ENCODE measurements at places on chromosomes 1 and 21. TPM values are rescaled to one million over a fixed set of nuclear protein-coding genes. Genes with fewer than 3 reads are reported as not detected.

The DMRTA2 gene
- total RNA-seq = not detected

The BNIPL gene
- total RNA-seq = 17.9 TPM

The SERINC2 gene
- 44.0 TPM for total RNA-seq

The ABCA4 gene
- total RNA-seq = 0.52 TPM

The TMEM82 gene
- total RNA-seq = not detected

The TGFB2 gene
- 13.7 TPM for total RNA-seq

The CDA gene
- 2.9 TPM for total RNA-seq

The BSND gene
- not detected for total RNA-seq

The TTC24 gene
- not detected for total RNA-seq

The GSTM5 gene
- total RNA-seq = 12.6 TPM

The C1QTNF12 gene
- 6.3 TPM for total RNA-seq

Data from upper lobe of left lung (tissue), 6 donors.